ENCODE measurements at places on chromosomes 16 and 17.

DNA sequence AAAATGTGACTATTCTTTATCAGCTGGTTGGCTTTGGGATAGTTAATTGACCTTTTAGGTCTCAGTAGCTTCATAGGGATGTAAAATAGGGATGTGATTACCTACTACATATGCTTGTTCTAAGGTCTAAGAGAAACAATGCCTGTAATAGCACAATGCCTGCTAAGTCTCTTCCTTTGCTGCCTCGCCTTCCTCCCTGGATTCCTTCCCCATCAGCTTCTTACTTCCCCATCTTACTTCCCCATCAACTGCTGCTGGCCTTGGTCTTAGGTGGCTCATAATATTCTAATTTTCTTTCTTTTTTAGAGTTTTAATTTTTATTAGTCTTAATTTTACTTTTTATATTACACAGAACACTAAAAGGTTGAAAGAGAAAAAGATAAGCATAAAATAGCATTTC lies 59.2 kb upstream of the GOT2 start:
- DNase-seq = no peak

DNA sequence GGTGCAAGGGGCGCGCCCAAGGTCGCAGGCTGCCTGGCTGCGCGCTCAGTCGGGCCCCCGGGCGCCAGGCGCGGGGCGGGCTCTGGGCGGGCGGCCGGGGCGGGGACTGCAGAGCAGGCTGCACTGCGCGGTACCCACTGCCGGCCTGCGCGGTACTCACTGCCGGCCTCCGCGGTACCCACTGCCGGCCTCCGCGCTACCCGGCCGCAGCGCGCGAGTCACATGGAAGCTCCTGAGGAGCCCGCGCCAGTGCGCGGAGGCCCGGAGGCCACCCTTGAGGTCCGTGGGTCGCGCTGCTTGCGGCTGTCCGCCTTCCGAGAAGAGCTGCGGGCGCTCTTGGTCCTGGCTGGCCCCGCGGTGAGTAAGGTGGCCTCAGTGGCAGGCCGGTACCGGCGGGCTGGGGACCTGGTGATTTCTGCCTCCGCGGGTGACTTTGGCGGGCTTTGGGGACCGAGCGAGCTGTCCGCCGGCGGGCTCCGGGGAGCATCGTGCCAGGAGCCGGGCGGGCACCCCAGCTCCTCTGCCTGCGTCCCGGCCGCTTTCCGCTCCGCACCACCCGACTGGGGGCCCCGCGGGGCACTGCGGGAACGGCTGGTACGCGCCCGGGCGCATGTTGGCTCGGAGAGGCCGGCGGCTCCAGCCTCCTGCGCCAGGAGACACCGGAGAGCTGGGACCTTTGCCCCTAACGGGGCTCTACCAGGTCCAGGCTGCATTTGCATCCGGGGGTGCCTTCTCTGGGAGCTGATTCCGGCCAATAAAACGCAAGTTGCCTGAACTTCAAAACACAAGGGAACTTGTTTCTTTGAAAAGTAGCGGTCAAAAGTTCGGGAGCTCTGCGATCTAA lies at the start of gene SLC47A1:
Gene SLC47A1 (plus strand): TSS at position 137 of the 844 bp plus-strand sequence. CDS start 86 bp downstream, at position 223.
- peak; percentile 43 for DNase-seq

DNA sequence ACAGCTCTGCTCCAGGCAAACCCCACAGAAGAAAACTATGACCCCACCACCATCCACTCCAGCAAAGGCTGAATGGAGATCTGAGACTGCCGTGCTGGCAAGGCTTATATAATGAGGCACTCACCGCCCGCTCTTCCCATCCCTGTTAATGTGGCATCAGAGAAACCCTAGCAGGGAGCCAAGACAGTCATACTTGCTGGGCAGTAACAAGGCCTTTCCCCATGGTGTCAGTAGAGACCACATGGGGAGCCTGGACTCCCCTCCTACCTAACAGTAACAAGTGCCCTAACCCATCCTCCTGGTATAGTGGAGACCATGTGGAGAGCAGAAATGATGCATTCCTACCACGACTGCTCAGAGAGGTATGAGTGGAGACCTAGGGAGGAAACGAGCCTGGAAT lies 235.2 kb downstream of the C16orf78 start:
- peak; percentile 79 for DNase-seq

DNA sequence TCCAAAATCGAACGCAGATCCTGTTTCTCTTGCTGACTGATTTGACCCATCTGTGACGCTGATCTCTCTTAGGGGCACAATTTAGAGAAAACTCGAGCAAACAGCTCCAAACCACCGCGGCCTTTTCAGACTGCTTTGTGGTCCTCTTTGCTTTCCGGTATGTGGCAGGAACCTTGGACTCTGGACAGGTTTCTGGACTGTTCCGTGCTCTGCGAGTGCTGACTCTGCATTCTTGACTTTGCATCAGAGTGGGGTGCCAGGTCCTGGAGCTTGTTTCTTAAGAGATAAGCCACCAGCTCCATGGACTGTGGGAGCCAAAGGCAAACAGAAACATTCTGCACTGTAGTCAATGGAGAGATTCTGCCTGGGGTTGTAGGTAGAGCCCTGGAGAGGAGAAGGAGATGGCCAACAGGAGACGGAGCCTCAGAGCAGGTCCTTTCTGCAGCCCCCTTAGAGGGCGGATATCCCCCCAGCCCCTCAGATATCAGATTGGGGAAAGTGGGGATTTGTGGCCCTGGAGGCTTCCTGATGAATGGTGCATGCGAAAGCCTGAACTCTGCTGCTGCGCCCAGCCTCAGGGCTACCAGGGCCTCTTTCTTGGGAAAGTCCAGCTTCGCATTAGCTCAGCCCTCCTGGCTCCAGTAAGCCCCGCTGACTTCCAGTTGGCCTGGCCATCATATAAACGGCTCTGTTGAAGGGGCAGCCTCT lies 65.6 kb downstream of the WIPI1 start:
- no peak for DNase-seq

- no peak for DNase-seq
Measured at GRCh38 chr17:77315010-77315409, 174.2 kb downstream of the SEC14L1 start.

DNA sequence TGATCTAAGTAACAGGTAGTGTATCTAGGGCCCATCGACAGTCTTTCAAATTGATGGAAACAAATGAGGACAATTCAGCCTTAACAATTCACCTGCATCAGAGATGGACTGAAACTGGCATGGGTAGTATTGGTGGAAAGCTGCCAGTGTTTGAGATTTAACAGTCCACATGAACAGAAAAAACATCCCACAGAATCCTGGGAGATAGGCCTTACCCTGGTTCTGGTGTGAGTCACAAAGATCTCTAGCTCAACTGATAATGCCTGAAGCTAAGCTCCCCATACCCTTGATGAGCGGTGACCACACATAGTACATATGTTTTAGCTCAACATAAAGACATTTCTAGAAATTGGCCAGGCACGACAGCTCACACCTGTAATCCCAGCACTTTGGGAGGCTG lies 21.9 kb downstream of the CRK start:
- DNase-seq = no peak

- DNase-seq = peak; percentile 8
Measured at GRCh38 chr17:2068519-2069051, 13.7 kb downstream of the HIC1 start.

- DNase-seq = peak; percentile 52
Measured at GRCh38 chr16:9090101-9090959, 1.1 kb upstream of the HAPSTR1 start.

DNA sequence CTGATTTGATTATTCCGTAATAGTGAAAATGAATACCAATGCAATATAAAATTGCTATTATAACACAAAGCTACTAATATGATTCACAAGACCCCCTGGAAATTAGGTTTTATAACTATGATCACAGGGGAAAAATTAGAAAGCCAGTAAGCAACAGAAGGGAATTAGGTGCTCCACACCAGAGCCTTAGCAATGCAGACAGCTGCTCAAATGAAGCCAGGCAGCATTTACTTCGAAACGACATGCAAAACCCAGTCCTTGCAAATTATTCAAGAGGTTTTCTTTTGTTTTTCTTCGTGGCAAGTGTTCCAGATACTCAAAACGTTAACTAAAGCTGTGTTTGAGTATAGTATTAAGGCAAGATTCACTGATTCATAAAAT lies 47.9 kb downstream of the TOX3 start:
- peak; percentile 19 for DNase-seq

- DNase-seq = no peak
Measured at GRCh38 chr16:68739964-68740627, 3.0 kb downstream of the CDH1 start.

DNA sequence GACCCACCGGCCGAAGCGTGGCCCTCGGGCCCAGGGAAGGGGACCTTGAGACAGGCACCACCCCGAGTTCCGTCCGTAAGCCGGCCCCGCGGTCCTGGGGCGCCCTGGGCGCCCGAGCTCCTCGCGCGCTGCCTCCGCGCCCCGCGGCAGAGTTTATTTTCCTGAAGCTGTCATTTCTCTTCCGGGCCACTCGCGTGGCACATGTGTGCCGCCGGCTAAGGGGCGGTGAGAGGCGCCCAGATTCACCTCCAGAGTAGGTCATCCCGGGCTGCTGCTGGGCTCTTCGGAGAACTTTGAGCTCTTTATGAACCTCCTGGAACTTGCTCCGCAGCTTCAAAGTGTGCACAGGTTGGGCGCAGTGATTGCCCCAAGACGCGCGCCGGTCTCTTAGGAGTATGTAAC lies 489 bp downstream of the ZC3H18 start:
- peak; percentile 15 for DNase-seq

DNA sequence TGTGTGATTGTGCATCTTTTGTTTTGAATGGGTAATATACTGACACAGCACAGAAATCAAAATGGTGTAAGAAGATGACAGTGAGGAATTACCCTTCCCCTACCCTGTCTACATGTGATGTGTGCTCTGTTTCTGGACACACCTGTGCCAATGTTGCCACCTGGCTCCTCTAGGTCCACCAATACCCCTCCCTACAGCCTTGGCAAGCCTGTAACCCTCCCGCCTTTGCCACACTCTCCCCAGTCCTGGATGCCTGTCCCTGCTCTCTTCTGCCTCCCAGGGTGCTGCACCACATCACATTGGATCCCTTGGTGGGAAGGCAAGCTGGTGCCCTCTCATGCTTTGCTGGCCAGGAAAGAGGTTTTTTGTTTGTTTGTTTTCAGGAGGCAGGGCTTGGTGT lies 289.5 kb upstream of the N4BP1 start:
- DNase-seq = no peak

GRCh38 chr16:54816471-54816870 lies 114.2 kb upstream of the IRX5 start:
- DNase-seq = no peak

All from tongue (tissue), 3 donors.